EL (cell line): ENCODE measurements at places on chromosomes 5 and 9.
A peak's percentile ranks its signal among the peaks of the same experiment; 100 is the strongest.

DNA sequence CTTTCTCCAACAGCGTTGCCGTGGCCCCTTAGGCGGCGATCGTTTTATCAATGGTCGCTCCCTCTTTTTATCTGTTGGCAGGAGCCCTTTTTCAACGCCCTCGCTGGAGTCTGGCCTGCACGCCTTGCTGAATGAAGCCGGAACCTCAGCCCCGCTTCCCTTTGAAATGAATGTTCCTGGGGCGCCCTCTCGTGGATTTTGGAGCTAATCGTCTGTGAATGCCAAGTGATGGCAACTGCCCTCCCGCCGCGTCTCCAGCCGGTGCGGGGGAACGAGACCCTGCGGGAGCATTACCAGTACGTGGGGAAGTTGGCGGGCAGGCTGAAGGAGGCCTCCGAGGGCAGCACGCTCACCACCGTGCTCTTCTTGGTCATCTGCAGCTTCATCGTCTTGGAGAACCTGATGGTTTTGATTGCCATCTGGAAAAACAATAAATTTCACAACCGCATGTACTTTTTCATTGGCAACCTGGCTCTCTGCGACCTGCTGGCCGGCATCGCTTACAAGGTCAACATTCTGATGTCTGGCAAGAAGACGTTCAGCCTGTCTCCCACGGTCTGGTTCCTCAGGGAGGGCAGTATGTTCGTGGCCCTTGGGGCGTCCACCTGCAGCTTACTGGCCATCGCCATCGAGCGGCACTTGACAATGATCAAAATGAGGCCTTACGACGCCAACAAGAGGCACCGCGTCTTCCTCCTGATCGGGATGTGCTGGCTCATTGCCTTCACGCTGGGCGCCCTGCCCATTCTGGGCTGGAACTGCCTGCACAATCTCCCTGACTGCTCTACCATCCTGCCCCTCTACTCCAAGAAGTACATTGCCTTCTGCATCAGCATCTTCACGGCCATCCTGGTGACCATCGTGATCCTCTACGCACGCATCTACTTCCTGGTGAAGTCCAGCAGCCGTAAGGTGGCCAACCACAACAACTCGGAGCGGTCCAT lies 10.0 kb downstream of the S1PR3 start:
- DNase-seq: peak; percentile 87

DNA sequence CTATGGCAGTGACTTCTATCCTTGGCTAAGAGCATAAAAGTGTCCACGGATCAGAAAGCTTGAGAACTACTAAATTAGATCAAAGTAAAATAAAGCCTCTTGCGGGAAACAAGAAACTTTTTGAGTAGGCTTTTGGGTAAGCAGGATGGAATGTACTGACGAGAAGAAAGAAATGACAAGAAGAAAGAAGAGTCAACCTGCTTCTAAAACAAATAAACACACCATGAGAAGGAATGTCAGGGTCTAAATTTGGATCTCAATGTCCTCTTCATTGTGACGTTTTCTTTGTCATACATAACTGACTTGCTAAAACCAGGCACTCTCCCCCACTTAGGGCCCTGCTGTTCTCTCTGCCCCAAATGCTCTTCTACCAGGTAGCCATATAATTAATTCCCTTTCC lies 290.1 kb upstream of the PTGER4 start:
- no peak for DNase-seq

DNA sequence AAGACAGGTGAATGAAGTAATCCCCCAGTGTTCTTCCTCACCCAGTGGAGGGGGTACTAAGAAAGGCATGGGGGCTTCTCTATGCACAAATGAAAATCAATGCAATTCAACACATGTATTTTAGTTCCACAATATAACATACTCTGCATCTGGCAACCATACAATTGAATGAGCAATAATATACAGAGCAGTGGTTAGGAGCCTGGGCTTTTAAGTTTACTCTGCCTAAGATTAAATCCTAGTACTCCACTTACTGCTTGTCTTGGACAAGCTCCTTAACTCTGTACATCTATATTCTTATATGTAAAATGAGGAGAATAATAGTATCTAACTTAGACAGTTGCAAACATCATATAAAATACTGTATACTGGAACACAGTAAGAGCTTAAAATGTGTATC lies 195.4 kb upstream of the TRIM32 start:
- no peak for DNase-seq

GRCh38 chr5:65986050-65986451 lies 59.7 kb downstream of the ERBIN start:
- peak; percentile 79 for DNase-seq

- DNase-seq: peak; percentile 92
Measured at GRCh38 chr5:142474431-142475094, 149.7 kb upstream of the SPRY4 start.

GRCh38 chr5:178544166-178544834 lies 45.9 kb downstream of the COL23A1 start:
- DNase-seq: no peak

DNA sequence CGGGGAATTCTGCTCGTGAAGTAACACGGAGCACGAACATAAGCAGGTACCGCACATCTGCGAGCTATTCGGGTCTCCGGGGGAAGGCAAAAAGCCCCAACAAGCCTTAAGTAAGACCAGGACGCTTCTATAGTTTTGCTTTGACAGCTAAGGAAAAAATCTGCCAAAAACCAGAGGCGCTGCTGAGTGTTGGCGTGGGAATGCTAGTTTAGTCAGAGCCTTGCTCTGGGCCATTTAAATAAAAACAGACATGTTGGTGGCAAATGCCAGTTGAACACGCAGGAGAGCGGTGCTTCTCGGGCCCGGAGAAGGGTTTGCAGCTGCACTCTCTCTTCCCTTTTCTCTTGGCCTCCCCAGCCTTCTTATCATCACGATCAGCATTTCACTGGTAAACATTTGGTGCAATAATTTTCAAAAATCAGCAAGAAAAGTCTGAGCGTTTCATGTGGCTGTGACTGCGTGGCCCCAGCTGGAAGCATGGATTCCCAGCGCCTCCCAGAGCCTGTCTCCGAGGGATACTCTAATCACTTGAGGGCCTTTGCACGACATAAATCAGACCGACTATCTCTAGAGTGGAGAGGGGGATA lies 6.4 kb upstream of the NOTCH1 start:
- peak; percentile 78 for DNase-seq

- peak; percentile 96 for DNase-seq
Measured at GRCh38 chr5:111735583-111736270, 21.3 kb downstream of the NREP start.

DNA sequence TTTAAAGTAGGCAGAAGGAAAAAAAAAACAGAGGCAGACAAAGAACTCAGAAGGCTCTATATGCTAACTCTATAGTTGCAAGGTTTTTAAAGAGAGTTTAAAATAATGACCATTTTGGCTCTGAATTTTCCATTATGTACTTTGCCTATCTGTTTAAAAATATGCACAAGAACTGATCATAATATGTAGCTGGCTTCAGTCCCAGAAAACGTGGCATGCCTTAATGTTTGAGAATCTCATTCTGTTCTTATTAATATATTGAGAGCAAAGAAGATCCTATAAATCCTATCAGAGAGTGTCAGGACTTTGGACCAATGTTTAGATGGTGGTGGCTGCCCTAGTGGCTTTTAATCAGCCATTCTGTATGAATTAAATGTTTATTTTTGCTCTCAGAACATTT lies 121.5 kb downstream of the JMY start:
- peak; percentile 7 for DNase-seq

GRCh38 chr5:167295681-167296005 lies 995.8 kb upstream of the WWC1 start:
- DNase-seq: no peak

DNA sequence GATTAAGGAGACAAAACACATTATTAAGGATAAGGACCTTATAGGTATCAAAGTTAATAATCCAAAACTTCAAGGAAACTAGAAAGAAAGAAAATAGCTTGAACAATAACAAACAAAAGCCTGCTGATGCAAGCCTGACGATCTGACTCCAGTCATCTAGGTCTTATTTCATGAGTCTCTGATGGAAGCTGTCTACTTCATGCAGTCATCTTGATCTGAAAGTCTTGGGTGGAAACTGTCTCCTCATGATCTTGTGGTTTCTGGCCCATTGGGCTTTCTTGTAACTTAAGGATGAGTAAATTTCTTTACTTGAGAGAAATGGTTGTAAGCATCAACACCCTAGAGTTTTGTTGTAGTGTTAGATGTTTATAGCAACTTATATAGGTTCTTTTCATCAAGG lies 20.6 kb upstream of the PSIP1 start:
- DNase-seq: no peak

- DNase-seq: no peak
Measured at GRCh38 chr5:58818465-58818864, 235.6 kb downstream of the RAB3C start.

- no peak for DNase-seq
Measured at GRCh38 chr5:102018690-102019089, 277.4 kb downstream of the SLCO4C1 start.

GRCh38 chr9:133726401-133727276 lies 11.5 kb downstream of the SARDH start:
- DNase-seq: peak; percentile 55

- DNase-seq: no peak
Measured at GRCh38 chr9:89448821-89449220, 49.1 kb downstream of the SEMA4D start.
